IPS-NIHi11 (cell line): ENCODE measurements at places on chromosomes 2 and 18.

GRCh38 chr2:239523954-239524330 lies 123.1 kb upstream of the HDAC4 start:
- DNase-seq: no peak

DNA sequence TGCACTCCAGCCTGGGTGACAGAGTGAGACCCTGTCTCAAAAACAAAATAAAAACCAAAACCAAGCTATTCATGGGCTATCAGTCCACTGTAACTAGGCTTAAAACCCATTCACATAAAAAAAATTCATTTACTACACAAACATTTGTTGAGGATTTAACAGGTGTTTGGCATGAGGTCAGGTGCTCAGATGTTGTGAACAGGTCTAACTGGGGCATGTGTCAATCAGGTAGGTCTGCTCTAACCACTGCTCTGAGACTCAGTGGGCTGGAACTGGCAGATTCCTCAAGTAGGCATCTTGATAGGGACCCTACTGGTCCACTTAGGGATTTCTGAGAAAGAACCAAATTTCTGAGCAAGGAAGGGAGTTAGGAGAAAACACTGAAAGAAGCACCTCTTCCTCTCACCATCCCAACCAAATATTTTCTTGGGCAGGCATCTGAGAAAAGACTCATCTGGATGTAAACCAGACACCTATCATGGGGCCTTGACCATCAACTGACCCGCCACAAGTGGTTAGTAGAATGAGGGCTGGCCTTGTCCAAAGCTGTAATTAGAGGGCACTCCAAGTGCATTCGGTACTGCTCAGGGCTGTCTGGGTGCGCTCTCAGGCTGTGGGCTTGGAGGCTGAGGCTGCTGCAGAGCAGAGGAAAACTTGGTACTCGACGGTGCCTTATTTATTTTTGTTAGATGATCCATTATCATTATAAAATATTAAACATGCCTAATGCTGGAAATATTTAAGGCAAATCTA lies 33.9 kb downstream of the WIPF1 start:
- DNase-seq: no peak

DNA sequence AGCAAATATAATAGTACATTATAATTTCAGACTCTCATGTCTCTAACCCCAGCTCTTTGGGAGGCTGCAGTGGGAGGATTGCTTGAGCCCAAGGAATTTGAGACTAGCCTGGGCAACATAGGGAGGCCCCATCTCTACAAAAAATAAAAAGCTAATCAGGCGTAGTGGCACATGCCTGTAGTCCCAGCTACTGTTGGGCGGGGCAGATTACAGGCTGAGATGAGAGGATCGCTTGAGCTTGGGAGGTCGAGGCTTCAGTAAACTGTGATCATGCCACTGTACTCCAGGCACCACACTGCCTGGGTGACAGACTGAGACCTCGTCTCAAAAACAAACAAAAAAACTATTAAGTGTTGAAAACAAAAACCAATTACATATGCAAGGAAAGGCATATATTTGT lies 123.0 kb upstream of the MYO3B start:
- DNase-seq: no peak

DNA sequence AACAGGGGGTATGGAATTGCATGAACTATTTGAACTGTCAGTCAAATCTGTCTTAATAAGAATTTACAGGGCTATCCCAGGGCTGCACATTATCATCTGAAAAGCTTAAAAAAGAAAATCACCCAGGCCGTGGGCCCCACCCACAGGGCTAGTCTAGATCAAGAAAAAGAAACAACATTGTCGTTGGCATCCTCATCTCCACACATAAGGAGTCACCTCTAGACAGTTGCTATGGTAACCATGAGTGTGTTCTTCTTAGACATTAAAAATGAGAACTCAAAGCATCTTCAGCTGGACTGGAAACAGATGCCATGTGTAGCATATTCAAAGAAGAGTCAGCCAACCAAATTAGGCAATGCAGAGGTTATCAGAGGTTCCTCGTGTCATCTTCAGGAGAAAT lies 72.3 kb upstream of the CPO start:
- DNase-seq: no peak

DNA sequence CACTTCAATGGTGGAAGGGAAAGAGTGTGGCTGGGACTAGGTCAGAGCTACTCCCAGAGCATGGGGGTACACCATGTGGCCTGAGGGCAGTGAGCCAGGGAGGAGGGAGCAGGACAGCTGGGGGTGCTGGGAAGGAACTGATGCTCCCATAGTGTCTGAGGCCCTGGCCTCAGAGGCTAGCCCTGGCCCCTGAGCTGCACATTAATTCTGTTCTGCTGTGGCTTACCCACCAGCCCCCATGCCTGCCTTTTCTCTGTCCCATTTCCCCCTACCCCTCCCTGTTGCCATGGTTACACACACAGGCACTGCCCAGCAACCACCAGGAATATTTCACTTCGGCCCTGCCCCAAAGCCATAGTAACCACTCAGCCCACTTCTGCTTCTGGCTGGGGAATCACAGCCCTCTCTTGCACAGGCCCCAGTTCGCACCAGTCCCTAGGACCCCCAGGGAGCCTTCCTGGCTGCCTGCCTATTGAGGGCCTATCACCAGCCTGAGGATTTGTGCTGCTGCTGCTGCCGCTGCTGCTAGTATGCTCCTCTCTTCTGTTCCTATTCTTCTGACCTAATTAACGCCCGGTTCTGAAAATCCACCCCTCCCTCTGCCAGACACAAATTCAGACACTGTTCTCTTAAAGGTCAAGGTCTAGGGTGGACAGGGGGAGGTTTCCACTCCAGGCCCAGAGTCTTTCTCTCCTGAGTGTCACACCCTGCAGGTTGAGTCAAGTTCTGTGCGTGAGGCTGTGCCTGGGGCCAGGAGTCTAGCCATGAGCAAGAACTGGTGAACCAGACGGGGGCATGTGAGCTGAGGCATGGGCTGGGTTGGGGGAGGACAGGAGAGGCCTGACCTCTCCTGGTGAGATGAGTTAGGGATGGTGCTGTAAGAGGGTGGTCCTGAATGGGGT lies 87.1 kb upstream of the MCFD2 start:
- DNase-seq: peak; percentile 58

DNA sequence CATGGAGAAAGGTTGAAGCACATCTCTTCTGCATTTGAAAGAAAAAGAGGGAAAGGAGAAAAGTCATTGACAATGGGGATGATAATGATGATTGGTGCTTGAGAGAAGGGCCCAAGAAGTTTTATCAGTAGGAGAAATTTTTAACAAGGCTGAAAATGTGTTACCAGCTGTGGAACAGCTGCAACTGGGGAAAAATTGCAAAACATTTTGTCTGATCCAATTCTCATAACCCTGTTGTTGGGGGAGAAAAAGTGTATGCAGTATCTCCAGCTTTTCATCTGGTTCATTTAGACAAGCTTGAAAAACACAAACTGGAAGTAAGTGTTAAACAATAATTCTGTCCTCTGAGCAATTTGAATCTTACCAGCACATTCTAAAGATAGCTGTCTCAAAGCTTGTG lies 92.7 kb downstream of the CSRNP3 start:
- no peak for DNase-seq

- no peak for DNase-seq
Measured at GRCh38 chr2:96668771-96669170, 26.2 kb downstream of the FER1L5 start.

DNA sequence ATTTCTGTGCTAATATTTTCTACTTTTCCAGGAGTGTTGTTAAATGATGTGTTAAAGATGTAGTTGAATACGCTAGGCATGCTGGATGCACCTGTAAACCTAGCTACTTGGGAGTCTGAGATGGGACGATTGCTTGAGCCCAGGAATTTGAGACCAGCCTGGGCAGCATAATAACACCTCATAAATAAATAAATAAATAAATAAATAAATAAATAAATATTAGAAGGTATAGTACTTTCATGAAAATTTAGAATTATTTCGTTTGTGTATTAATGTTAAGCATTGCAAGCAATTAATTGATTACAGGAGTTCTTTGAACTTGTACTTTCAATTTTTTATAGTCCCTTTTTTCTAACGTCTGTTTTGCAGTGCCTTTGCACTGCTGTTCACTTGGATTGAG lies 137.2 kb downstream of the ATP9B start:
- no peak for DNase-seq

GRCh38 chr2:6909431-6910385 lies 7.5 kb upstream of the RNF144A start:
- DNase-seq: no peak

- DNase-seq: no peak
Measured at GRCh38 chr2:216362730-216363129, 9.6 kb downstream of the MARCHF4 start.

GRCh38 chr2:63497576-63497975 lies 90.7 kb downstream of the WDPCP start:
- DNase-seq: no peak

GRCh38 chr2:60838481-60838880 lies 42.9 kb upstream of the REL start:
- DNase-seq: no peak

- no peak for DNase-seq
Measured at GRCh38 chr18:25727281-25727985, 363.0 kb downstream of the SS18 start.
